Fibroblast of skin of scalp (primary cell): ENCODE measurements at places on chromosomes 5 and 9.

DNA sequence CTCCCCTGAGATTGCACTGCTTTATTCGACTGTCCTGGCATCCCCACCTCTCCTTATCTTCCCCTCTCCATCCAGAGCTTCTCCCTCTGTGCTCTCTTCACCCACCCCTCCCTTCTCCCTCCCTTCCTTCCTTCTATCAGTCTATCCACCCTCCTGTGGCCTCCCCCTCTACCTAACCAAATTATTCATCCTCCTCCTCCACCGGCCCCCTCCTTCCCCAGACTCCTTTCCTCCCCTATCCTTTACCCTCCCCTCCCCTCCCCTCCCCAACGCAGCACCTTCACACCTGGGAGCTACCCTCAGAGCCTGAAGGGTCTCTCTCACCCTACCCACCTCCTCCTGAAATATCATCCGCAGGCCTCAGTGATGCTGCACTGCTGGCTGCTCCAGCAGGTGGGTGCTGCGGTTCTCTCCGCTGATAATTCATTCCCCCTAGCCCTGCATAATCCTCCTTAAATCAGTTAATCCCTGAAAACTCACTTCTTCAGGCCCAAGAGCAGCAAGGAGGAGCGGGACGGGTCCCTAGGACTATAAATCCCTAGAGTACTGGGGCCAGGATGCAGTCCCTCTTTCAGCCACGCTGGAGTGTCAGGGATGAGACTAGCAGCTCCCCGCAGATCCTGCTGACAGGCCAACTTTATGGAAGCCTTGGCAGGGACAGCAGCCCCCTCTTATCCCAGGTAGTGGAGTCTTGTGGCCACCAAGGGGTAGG, 97.8 kb downstream of the PCDH1 start:
- DNase-seq = no peak

DNA sequence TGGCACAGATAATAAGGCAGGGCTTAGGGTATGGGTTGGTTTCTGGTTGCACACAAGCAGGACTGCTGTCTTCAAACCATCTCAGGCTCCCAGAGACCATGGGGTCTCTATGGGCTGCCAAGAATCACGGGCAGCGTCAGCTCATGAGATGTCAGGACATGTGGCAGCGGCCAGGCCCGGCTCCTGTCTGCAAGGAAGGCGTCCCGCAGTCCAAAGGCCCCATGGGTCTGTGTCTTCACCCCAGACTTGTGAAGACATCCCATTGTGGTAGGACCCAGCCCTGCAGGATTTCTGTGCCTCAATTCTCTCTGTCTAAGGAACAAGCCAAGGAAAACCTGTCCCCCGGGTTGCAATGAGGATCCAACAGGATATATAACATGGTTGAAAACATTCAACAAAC, 32.6 kb downstream of the IPPK start:
- DNase-seq = no peak

GRCh38 chr9:68692519-68692918, 12.5 kb upstream of the PIP5K1B start:
- DNase-seq = no peak

- no peak for DNase-seq
Measured at GRCh38 chr9:4416467-4416866, 73.8 kb upstream of the SLC1A1 start.

DNA sequence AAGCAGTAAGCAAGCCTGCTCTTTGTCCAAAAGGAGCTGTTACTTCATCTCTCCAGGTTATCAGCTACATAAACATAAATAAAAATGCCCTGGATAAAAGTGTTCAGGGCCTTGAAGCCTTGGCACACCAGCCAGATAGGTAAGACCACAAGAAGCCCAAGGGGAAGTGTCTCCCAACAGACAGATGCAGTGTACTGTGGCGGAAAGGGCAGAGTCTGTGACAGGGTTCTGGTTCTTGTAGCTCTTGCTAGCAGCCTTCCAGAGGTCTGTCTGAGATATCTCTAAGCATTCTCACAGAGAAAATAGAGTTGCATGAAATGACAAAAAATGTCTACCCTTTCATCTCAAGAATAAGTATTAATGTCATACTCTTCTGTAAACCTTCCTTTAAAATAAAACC, 30.1 kb downstream of the ISOC1 start:
- no peak for DNase-seq

- DNase-seq = no peak
Measured at GRCh38 chr5:179497636-179498340, 52.6 kb upstream of the RUFY1 start.

- DNase-seq = peak; percentile 19
Measured at GRCh38 chr9:121929893-121930875, 162.9 kb downstream of the TTLL11 start.

DNA sequence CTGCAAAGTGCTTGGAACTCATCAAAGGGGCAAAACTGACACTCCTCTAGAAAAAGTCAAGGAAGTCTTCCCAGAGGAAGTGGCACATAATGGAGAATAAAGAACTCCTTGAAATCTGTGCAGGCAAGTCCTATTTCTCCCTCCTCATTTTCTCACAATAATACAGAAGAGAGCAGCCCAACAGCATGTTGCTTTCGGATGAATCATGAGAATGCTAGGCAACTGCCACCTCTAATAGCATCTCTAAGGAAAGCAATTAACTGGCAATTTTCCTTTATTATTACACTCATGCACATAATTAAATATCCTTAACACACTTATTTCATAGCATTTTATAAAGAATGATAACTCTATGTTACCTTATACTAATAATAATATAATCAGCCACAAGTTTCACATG, 122.2 kb upstream of the PTGER4 start:
- no peak for DNase-seq

GRCh38 chr9:65409471-65409980, 124.5 kb upstream of the FOXD4L5 start:
- no peak for DNase-seq

DNA sequence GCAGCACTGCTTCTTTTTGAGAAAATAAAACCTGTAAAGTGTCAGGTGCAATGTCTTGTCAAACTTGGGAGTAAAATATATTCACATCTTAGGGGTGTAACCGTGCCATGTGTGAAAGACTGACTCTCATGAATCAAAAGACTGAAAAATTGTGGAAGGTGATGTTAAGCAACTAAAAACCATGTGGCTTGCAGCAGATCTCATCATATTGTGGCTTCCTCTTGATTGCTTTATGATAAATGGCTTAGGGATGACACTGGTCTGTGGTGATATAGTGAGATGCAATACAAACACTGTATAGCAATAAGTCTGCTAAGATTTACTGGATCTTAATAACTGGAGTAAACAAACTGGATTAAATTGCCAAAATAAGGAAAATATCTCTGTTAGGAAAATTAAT, 321.6 kb downstream of the EDIL3 start:
- no peak for DNase-seq

- no peak for DNase-seq
Measured at GRCh38 chr9:136230365-136230764, 15.2 kb downstream of the QSOX2 start.

DNA sequence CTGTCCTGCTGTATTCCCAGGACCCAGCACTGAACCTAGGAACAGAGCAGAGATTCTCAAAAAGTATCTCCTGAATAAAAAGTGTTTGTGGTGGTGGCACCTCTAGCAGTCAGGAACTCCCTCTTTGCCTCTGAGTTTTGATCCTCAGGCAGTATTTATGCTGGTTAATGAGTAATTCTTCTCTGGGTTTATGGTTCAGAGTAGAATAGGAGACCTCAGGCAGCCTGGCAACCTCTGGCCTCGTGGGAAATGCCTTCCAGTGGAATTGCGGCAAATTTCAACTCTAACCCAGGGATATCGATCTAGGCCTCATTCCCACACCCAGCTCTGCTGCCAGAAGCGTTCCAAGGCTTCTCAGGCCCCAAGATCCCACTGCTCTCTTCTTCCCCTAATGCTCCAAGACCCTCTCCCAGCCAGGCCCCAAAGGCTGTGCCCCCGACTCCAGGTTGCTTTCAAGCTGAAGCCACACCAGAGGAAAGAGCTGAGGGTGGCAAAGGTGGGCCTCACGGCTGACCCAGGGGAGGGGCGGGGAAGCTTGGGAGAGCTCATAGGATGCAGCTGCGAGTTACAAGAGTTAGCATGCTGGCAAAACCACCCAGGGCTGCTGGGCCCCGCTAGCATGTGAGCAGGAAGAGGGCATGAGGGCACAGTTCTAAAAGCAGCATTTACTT, 10.9 kb upstream of the HDHD3 start:
- DNase-seq = no peak

- DNase-seq = no peak
Measured at GRCh38 chr5:91225848-91226686, 157.1 kb downstream of the ARRDC3 start.

DNA sequence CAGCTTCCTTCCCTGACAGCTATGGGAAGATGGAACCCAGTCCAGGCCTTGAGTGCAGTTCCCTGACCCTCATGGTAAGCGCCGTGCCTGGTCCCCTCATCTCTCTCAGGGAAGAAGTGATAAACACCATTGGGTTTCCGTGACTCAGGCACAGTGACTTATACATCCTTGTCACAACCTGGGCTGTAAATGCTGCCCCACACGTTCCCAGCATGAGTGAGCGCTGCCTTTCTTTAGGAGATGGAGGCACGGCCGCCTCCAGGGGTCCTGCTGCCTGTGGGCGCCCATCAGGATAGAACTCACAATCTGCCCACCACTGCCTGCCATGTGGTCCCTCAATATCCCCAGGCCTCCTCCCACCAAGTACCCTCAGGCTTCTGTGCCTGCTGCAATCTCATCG, 8.3 kb upstream of the NKD2 start:
- no peak for DNase-seq

DNA sequence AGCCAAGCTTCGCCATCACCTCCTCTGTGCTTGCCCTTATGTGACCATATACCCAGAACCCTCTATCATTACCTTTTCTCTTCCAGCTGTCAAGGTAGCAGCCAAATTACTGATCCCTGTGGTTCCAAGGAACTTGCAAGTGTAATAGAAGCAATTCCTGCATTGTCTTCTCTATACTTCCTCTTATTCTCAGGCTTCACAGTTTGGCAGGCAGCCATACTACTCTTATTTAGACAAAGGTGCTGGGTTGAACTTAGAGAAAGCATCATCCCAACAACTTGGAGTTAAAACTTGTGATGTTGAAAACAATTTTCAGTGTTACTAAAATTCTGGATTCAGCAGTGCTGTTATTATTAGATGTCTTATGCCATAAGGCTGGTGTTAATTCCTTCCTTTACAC, 93.2 kb downstream of the NLN start:
- DNase-seq = no peak

GRCh38 chr9:37902796-37903646, 906 bp downstream of the SLC25A51 start:
- DNase-seq = peak; percentile 20

- DNase-seq = peak; percentile 68
Measured at GRCh38 chr9:31185831-31186230, 1198.6 kb upstream of the ACO1 start.

DNA sequence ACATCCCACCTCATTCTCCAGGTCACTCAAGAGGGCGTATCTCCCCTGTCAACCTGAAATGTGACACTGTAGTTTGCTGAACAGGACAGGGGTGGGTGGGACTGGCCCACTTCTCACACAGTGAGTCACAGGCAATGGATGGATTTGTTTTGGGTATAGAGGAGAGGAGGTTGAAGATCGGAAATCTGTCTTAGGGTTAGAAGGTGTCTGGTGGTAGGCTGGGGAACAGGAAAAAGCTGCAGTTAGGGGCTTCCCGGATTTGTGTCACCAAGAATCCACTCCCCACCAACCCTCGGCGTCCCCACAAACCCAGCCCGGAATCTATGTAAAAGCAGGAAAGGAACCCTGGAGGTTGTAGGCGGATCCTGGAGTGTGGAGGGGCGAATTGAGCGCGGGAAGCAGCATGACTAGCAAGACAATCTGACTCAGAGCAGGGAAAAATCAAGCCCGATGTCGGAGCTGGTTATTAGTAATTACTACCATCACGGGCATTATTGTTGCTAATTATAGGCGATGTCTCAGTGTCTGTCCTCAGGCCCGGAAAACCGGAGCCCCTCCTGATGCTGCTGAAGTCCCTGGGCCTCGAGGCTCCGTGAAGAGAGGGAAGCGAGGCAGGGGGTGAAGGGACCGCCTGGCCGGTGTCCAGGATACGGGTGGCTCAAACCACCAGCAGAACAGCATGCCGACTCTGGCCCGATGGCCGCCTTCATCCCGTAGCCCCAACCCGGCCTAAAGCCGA, 1.7 kb upstream of the IRX1 start:
- DNase-seq = peak; percentile 67

- peak; percentile 3 for DNase-seq
Measured at GRCh38 chr9:8858596-8859161, 1059.1 kb upstream of the DMAC1 start.

DNA sequence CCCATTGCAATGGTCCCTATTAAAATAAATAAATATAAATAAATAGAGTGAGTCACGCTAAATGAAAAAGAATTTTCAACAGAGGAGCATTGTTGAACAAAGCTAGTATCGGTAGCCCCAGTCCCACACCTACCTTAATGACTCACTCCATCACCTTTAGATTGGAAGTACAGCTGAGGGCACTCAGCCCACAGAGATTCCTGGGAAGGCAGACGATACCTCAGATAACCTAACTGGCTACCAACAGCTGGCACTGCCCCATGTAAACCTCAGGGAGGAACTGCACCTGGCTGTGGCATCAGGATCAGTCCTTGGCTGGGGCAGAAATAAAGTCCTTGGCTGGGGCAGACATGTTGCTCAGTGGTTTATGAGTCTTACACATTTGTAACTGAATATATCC, 49.3 kb downstream of the SPRY4 start:
- no peak for DNase-seq

- no peak for DNase-seq
Measured at GRCh38 chr9:8364026-8364752, 564.6 kb upstream of the DMAC1 start.

DNA sequence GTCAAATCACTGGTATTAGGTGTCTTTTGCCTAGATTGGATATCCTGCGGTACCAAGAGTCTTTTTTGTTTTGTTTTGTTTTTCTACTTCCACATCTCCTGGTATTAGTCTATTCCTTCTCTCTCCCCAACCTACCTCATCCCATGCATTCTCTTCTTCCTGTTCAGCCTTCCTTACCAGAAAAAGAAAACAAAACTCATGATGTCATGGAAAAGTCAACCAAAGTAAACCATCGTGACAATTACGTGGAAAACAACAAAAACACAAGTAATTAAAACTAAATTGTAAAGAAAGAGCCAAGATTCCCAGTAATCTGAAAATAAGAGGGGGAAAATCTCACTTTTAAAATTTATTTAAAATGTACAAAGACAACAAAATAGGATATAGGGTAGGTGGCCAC, 38.3 kb downstream of the TMEM167A start:
- no peak for DNase-seq

GRCh38 chr5:16539169-16539666, 73.6 kb upstream of the ZNF622 start:
- peak; percentile 88 for DNase-seq

GRCh38 chr9:89278997-89279739, 31.8 kb upstream of the CKS2 start:
- peak; percentile 70 for DNase-seq

DNA sequence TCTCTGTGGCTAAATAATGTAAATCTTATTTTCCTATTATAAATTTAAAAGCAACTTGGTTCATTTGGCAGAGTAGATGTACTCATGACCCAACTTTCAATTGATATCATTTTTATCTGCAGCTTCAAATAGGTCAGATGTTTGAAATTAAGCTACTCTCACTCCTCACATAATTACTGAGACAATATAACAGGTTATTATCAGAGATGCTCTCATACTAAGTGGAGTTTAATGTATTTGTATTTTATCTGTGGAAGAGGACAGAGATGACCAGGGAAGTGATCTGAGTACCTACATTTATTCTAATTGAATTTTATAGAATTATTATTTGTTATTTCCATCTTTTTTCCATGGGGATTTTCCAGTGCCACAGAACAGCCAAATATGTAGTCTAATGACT, 177.4 kb upstream of the PRLR start:
- no peak for DNase-seq
